ENCODE measurements at places on chromosomes 5 and 9. TPM values are rescaled to one million over a fixed set of nuclear protein-coding genes. Genes with fewer than 3 reads are reported as not detected.

DNA sequence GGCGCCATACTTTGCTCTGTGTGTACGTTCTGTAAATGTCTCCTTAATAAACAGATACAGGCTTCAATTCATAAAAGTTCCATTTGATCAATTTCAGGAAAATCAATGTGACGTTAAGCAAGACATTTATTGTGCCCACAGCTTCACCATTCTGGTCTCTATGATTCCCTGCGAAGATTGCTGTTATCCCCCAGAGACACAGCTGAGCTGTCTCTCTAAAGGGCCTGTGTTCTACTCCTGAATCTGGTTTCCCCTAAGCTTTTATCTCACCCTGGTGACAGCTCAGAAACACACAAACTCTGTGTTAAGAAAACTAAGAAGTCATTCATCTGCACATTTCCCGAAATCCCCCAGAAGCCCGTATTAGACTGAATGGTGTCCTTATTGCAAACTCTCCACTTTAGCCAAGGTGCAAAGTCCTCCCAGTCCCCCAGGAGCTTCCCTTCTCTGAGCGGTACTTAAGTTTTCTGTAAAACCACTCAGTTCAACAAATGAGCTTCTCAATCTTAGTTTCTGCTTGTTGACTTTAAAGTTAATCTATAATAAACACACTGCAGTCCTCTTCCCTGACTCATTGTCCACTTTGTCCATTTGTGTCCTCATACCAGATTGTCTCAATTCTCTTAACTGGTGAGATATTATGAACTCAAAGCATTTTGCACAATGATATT is 1.4 kb upstream of the C5orf15 start:
- DNase-seq: no peak

- no peak for DNase-seq
These were observed 313.0 kb downstream of the GABRB2 start for GRCh38 chr5:161233553-161233952.

DNA sequence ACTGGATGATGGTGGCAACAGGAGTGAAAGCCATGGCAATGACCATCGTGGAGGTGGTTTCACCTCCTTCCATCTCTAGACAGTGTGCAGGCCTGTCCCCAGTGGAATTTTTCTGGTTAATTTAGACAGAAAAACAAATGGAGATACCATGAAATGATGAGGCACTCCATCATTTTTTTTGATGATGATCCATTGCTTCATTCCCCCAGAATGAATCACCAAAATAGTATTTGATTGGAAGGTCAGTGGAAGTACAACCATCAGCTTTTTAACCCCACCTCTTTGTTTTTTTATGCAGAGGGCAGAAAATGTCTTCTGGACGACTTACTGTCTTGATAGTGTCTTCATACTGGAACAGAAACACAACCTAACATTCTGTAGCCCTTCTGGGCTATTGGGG is 42.6 kb upstream of the ADRA1B start:
- DNase-seq: no peak

Gene PTPN3
- 0.35 TPM for polyA plus RNA-seq

Gene CDC20B
- not detected for polyA plus RNA-seq

Gene ANKRD34B
- polyA plus RNA-seq: 0.06 TPM

Gene PCDHGA3
- not detected for polyA plus RNA-seq

Gene GGTA1
- 11.2 TPM for polyA plus RNA-seq

Measured in spleen (tissue), 13 donors.